ENCODE measurements at places on chromosomes 13 and 19.

- DNase-seq: no peak
Observed at GRCh38 chr19:48613852-48614435, 932 bp downstream of the FAM83E start.

- peak; percentile 9 for DNase-seq
Observed at GRCh38 chr13:28819735-28820098, 422 bp upstream of the MTUS2 start.

GRCh38 chr19:41744850-41745249 lies 10.5 kb upstream of the CEACAM6 start:
- no peak for DNase-seq

DNA sequence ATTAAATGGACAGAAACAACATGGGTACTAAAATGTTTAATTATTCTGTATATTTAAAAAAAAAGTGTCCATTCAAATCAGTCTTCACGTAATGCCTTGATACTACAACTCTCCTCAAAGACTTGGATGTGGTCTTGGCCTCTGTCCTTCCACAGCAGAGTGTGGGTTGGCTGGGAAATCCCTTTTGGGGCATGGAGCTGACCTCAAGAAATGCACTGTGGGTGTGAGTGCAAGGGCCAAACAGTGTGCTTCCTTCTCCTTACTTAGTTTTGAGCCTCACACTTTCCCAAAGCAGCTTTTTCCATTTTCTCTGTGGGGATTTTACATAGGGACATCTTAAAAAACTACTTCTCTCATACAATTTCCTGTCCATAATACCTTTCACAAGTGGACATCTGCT lies 607.4 kb downstream of the EFNB2 start:
- no peak for DNase-seq

- no peak for DNase-seq
Observed at GRCh38 chr19:32802840-32803239, 66.7 kb downstream of the SLC7A9 start.
